ENCODE measurements at places on chromosomes 7 and 10.

- no peak for DNase-seq
Observed at GRCh38 chr10:77428691-77429395, 208.8 kb downstream of the KCNMA1 start.

- DNase-seq: no peak
Observed at GRCh38 chr7:106152313-106152665, 40.2 kb upstream of the SYPL1 start.

DNA sequence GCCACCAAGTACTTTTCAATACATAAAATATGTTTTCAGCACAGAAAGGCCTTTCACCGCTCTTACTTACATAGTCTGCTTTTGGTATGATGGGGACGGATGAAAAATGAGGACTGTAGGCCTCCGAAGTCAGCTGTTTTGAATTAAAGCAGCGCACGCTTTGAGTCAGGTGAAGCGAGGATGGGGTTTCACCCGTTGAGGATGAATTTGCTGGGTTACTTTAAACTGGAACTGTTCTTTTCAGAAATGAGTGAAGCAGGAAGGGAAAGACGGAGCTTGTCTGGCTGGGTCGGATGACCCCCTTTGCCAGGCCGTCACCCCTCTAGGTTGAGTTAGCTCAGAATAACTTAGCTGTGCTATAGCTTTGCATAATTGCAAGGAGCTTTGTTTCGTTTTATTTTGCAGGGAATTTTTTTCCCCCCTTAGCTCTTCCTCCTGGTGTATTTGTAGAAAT, 40.0 kb downstream of the CUX1 start:
- no peak for DNase-seq

DNA sequence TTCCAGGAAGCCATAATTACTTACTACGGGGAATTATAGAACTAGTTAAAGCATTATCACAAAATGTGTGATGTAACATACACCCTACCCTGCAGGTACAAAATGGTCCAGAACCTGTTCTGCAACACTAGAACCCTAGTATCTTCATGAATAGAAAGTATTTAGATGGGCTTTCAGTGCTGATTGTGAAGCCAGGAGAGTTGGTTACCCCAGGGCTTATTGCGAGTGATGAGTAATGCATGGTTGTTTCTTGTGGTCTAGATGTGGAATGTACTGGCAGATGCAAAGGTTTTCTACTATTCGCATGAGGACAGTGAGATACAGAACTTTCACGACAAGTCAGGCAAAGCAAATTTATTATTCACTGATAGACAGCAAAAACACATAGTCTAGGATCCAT, 33.6 kb upstream of the AGR3 start:
- DNase-seq: no peak

DNA sequence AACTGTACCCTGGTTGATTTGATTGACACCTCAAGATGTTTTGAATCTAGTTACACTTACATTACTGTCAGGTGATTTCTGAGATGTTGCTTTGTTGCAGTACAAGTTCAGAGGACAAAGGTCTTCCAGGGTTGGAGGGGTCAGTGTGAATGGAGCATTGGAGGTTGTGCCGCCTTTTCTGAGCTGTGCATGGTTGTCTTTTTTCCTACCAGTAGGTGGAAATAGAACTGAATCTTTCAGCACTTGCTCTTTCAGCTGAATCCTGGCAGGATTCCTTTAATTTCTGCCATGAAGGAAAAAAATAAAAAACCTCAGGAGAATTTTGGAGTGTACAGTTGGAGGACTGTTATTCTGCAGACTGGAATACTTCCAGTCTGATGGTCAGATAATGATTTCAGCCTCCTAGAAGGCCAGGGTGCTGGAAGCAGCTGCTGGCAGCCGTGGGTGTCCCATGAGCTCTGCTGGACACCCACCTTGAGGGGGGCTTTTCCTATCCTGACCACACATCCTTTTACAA, 82.7 kb downstream of the PLCE1 start:
- DNase-seq: no peak

GRCh38 chr10:69451784-69452251, 553 bp downstream of the TSPAN15 start:
- DNase-seq: no peak

- DNase-seq: no peak
Observed at GRCh38 chr7:139453673-139454321, 29.7 kb downstream of the KLRG2 start.

GRCh38 chr10:110680273-110681020, 36.3 kb downstream of the RBM20 start:
- DNase-seq: no peak

DNA sequence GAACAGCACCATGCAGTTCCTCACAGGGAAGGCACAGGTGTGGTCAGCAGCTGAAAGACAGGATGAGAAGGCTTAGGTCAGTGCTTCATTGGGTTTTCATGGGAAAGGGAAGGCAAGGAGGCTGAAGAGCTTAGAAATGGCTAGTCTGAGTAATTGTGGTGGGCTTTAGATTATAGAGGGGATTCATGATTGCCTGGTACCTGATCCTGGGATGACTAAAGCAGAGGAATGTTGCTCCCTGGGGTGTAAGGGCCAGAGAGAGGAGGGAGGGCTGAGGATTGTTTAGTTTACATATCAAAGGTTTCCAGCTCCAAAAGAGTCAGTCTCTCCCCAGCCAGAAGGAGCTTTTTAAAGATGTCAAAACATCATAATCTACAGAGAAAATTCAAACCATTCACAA, 396.3 kb upstream of the POM121L12 start:
- DNase-seq: no peak

- no peak for DNase-seq
Observed at GRCh38 chr10:13693783-13694700, 107.3 kb downstream of the PRPF18 start.

- no peak for DNase-seq
Observed at GRCh38 chr7:141217938-141218337, 144.1 kb downstream of the TMEM178B start.

- DNase-seq: no peak
Observed at GRCh38 chr10:59284118-59284975, 78.0 kb downstream of the FAM13C start.

GRCh38 chr10:60757420-60757895, 20.8 kb upstream of the CDK1 start:
- no peak for DNase-seq

DNA sequence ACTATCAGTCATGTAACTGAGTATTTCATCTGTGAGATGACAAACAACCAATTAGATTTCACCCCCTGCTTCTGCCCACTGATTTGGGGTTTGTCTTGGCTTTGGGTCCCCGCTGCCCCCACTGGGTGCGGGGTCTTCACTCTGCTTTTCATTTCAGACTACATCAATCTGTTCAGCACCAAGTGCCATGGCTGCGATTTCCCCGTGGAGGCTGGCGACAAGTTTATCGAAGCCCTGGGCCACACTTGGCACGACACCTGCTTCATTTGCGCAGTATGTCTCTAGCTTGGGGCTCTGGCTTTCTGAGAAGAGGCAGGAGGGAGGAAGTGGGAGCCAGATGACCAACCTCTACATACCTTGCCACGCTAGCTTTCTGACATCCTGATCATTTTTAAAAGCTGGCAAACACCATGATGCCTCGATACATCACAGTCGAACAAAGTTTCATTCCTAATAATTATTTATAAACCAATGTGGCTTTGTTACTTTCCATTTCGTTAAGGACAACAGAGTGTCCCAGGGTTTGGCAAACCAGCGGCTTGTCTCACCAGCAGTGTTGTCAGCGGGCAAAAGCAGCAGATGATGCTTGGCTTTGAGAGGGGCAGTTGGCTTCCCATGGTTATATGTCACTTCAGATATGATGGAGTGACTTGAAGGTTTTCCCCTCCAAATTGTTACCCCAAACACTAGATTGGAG, 30.3 kb upstream of the BMPR1A start:
- no peak for DNase-seq

GRCh38 chr7:151566897-151567320, 47.2 kb upstream of the RHEB start:
- DNase-seq: no peak

DNA sequence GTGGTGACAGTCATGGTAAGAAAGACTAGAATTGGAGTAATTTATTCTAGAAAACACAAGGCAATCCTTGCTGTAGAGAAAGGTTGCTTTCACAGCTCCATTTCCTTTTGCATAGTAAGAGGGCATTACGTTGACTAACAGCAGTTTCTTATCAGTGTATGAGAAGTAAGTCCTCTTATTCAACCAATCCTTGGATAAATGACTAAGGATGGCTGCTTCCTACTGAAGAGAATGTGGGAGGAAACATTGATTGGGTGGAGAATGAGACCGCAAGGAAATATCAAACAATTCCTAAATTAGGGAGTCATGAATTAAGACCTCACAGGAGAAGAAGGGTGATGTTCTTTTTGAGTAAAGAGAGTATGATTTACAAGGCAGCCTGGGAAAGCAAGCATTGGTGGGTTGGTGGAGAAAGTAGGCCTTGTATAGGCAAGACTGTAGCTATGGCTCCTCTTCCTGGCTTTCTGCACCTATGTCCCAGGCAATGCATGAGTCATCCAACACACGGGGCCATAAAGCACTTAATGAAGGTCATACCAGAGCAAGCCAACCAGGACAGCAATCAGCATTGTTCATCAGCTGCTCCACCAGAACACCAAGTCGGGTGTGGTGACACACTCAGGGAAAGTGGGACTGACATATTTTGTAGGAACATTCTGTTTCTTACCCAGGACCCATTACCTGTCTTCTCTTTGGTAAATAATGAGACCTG, 5.6 kb downstream of the MGAM start:
- DNase-seq: no peak

DNA sequence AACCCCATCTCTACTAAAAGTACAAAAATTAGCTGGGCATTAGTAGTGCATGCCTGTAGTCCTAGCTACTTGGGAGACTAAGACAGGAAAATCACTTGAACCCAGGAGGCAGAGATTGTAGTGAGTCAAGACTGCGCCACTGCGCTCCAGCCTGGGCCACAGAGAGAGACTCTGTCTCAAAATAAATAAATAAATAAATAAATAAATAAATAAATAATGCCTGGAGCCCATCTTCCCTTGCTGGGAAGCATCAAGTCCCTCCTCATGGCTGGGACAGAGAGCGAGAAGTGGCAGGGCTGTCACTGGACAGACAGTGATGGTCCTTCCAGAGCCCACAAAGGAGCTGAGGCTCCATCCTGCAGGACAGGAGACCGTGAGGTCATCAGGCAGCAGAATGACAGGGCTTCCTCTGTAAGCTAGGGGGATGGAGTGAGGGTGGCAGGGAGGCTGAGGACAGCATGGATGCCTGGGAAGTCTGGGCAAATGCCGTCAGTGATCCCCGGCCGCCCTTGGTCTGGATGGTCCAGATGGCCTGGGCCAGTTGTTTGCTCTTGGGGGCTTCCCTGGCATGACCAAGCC, 36.4 kb upstream of the ELN start:
- no peak for DNase-seq

GRCh38 chr7:73971322-73971703, 56.7 kb upstream of the ELN start:
- DNase-seq: no peak

GRCh38 chr7:34655384-34655783, 2.6 kb upstream of the NPSR1 start:
- DNase-seq: no peak

DNA sequence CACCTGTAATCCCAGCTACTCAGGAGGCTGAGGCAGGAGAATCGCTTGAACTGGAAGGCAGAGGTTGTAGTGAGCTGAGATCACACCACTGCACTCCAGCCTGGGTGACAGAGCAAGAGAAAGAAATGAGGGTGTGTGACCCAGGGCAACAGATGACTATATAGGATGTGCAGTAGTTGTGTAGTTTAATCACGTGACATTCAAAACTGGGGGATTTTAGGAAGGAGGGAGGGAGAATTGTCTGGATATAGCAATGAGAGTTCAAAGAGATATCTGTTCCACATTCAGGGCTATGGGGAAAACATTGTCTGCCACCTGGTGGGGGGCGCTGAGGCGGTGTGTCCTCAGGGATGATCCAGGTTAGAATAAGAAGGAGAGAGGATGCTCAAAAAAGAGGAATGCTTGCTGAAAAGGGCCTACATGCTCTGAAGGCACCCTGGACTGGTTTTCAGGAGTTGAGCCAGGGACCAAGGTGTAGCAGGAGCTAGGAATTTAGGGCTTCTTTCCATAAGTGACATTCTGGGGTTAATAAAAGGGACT, 7.8 kb upstream of the ZYX start:
- no peak for DNase-seq

DNA sequence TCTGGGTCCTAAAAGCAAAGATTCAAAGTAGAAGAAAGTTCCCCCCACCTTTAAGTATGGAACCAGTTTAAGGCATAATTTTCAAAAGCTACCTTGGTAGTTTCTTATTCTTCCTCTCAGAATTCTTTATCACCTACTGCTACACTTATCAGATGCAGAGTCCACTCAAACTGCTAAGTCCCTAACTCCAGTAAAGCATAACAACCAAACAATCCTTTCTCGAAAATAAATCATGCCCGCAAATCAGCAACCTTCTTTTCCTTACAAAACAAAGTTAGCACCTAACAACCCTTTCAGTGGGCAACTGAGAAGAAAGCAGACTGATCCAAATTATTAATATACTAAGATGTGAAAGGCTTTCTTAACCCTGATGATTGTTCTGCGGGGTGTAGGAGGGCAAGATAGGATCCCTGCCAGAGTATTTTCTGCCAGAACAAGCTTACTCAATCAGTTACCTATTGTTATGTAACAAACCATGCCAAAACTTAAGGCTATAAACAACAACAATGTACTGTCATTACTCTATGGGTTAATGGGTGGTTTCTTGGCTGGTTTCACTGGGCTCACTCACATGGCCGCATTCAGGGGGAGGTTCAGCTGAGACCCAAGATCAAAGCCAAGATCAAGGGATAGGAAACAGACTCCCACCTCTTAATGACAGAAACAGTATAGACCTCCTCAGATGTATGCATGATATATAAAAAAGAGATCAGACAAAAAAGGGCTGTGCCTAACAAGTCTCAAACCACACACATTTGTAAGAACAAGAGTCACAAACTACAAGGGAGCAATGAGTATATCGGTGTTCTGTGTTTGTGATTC, 42.0 kb downstream of the CCDC6 start:
- DNase-seq: no peak

GRCh38 chr10:70761031-70761601, 24.1 kb downstream of the TBATA start:
- DNase-seq: no peak

GRCh38 chr7:51255536-51256208, 60.9 kb downstream of the COBL start:
- DNase-seq: no peak

DNA sequence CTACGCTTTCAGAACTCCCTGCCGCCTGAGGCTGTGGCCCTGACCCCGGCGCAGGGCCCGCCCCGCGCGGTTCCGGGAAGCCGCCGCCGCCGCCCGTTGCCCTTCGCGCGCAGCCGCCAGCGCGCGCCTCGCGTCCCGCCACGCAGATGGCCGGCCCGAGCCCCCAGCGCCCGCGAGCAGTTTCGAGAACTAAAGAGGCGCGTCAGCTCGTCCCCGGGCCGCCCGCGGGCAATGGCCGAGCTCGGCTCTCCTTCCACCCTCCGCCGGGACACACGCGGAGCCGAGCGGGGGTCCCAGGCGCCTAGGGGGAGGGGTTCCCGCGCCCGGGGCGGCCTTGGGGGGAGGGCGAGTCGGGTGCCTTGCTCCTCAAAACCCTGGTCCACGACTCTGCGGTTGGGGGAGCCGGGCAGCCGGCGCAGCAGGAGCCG, 1.8 kb downstream of the HNRNPF start:
- DNase-seq: peak; percentile 77

- DNase-seq: no peak
Observed at GRCh38 chr7:85770332-85770731, 583.5 kb upstream of the SEMA3D start.

- no peak for DNase-seq
Observed at GRCh38 chr7:150719436-150719835, 3.0 kb downstream of the GIMAP1 start.

- no peak for DNase-seq
Observed at GRCh38 chr7:17022920-17023319, 141.1 kb upstream of the AGR3 start.
